ACHN (cell line): ENCODE measurements at places on chromosomes 5 and 9.

DNA sequence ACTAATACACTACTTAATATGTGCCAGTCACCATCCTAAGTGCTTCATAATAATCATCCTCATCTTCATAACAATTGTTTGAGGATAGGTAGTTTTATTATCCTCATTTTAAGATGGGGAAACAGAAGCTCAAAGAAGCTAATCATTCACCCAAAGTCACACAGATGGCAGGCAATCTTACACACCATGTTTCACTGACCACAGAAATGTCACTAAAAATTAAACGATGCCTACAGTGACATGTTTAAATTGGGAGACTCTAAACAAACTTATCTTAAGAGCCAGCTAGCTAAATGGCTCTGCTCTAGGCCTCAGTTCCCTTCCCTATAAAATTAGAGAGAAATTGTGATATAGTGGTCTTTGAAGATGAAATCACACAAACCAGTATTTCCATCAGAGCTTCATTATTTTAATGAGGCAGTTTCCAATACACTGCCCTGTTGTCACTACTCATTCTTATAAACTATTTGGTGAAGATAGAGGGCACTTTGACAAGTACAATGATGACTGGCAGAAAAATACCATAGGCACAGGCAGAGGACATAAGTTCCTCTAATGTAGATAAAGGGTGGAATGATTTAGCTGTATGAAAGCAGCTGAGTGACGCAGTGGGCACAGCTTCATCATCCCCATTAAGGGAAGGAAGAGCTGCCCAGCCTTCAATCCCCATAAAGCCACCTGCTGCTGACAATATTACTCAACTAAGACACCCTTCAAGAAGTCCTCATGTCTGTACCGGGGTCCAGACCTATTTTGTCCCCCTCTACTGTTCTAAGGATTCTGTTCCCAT is 224.1 kb downstream of the ACTL7B start:
- DNase-seq, result no peak

DNA sequence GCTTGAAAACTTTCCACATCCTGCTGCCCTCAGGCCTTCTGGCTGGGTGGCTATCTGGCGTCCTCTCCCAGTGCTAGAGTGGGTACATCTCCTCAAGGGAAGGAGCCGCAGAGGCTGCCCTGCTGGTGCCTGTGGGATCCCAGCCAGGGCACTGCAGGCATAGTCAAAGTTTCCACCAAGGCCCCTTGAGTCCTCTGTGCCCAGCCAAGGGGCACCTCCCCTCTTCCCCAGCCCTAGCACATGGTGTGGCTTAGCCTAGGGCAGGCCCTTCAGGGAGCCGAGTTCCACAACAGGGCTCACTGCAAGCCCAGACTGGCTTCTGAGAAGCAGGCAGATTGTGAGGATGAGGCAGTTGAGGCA is 103.2 kb downstream of the RGS3 start:
- no peak for DNase-seq

- no peak for DNase-seq
Measured at GRCh38 chr5:109418712-109419352, 9.1 kb upstream of the PJA2 start.

DNA sequence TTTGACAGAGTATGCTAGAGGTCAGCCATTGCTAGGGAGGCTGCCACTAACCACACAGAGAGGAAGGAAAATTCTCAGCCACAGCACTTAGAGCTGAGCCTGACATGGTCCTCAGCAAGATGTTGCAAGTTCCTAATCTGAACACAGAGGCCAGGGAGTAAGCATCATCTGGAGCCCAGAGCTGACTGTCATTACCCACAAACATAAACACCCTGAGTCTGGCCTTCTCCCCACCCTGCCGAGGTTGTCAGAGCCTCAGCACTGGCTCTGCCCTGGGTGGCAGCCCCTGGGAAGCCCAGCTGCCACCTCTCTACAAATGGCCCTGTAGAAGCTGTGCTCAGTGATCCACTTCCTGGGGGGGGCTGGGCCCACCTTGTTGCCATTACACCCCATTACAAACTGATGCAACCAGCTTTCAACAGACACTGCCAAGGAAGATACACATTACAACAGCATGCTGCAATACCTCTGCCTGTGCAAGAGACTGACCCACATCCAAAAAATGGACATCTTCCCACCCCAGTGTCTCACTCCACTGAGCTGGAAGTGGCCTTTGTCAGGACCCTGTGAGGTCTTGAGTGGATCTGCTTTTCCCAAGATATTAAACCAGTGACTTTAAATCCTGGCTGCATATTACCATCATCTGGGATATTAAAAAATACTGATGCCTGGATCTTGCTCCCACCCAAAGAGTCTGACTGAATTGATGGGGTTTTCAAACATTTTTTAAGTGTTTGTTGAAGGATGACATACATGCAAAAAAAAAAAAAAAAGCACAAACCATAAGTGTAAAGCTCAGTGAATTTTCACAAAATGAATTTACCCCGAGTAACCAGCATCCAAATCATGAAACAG is 33.0 kb downstream of the IRF1 start:
- no peak for DNase-seq

GRCh38 chr5:171426266-171426665 is 6.8 kb downstream of the FGF18 start:
- DNase-seq, result no peak
